ENCODE measurements at places on chromosomes 5 and 9.

DNA sequence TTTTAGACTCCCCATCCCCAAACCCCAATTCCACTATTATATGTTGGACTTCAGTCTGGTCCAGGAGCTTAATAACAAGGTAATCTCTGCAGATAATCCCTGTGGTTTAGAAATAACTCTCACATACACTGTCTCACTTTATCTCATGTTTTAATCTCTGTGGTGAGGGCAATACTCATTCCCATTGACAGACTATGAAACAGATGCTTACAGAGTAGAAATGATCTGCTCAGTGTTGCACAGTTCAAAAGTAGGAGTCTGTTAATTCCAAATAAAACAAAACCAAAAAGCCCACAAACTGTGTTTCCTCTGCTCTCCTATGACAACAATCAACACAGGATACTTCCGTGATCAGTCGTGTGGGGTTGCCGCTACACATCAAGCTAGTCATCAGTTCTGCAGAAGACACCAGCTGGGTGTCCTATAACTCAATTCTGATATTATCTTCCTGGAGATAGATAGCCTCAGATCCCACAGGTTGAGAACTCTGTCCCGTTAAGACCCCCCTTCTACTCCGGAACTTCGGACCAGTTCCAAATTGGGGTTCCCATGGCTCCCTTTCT lies 26.3 kb upstream of the FANCC start:
- no peak for DNase-seq

DNA sequence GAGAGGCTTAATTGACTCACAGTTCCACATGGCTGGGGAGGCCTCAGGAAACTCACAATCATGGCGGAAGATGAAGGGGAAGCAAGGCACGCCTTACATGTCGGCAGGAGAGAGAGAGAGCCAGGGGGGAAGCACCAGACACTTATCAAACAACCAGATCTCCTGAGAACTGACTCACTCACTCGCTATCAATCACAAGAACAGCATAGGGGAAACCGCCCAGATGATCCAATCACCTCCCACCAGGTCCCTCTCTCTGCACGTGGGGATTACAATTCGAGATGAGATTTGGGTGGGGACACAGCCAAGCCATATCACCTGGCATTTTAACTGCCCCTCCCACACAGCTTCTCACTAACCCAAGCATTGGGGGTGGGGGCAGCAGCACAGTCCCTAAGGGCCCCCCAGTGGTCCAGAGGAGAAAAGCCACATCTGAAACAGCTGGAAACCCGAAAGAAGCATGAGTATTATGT lies 76.1 kb upstream of the ASS1 start:
- no peak for DNase-seq

GRCh38 chr9:127968042-127968441 lies 12.7 kb downstream of the EEIG1 start:
- no peak for DNase-seq

- no peak for DNase-seq
These were observed 13.6 kb downstream of the TDRD7 start for GRCh38 chr9:97425336-97425972.

DNA sequence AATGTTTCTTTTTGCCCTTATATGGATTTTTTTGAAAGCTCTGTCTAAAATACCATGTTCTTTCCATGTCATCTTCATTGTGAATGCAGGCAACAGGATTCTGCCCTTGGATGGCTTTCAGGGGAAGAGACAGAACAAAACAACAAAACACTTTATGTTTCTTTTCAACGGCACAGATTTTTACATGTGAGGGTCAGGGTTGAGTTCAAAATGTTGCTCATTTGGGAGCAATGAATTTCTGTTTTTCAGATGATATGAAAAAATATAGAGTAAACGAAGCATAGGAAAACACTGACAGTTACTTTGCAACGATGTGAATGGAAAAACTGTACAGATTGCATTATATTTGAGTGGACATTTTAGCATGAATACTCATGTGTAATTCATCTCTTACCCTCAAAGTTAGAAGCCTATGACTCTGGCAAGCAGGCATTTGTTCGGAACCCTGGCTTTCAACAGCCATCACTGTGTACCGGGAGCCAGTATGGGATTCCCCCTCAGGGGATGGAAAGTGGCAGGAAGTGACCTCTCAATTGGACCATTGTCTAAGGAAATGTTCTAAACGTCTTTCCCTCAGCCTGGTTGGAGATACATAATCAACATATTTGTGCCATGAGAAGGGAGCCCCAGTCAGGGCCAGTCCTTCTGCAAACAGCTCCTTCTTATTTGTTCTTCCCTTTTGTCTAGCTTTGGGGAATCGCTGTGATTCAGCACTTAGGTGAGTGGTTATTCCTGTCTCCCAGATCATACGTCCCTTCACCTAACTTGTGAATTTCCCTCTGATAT lies 153.9 kb upstream of the MEF2C start:
- no peak for DNase-seq

DNA sequence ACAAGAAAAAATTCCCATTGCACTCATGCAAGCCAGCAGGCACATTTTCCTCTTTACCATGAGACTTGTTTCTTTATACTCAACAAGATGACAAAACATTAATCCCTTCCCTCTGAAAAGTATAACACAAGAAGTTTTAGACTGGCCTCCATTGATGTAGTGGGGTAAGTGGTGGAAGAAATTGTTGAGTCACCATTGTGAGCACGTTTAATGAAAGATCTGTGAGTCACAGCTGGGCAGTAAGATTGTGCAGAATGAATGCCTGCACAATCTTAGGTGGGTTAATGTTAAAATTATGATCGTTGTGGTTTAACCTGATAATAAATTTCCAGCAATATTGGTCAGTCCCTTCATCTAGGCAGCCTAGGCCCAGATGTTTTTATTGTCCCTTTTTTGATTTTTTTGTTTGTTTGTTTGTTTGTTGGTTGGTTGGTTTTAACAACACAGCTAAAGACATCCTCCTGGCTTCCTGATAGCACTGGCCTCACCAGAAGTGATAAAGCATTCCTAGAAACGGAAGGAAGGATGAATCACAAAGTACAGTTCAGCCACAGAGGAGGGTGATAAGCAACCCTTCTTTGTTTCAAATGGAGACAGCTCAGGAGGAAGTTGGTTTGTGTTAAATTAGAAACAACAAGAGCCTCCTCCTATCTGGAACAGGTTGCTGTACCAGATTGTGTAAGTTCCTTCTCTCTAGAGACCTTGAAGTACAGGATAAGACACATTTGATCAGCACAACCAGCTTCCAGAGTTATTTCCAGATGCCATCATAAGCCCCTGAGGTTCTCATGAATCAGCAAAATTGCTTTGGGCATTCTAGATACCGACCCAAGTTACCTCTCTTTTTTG lies 40.3 kb downstream of the SLC24A2 start:
- no peak for DNase-seq

DNA sequence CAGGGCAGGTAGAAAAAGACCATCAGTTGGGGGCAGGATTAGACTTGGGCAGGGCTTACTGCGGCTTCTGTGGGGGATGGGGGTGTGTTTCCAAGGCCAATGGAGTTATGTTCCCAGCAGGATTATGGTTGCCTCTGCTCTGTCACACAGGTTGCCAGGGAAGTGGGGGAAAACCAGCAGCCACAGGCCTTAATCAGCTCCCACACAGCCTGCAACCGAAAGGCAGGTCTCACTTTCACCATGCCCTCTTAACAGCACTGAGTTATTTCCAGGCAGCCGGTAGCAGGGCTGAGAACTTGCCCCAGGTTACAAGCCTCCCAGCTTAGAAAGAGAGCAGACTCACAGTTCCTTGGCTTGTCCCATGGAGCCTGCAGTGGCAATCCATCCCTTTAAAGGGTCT lies 205.5 kb downstream of the FGF10 start:
- DNase-seq, result no peak

DNA sequence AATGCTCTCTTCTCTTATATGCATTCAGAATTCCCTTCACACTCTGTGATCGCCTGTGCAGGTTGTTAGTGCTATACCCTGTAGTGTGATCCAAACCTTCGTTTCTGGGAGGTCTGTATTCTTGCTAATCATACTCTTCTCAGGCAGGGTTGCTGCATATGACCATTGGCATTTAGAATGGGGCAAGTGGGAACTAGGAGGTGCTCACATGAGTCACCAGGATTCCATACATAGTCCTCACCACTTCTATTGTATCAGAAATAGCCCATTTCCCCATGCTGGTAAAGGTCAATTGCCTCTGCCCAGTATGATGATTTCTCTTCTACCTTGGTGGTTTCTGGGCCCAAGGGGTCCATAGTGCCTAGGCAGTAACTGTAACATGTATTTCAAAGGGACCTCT lies 443.5 kb upstream of the CDH6 start:
- DNase-seq, result no peak

DNA sequence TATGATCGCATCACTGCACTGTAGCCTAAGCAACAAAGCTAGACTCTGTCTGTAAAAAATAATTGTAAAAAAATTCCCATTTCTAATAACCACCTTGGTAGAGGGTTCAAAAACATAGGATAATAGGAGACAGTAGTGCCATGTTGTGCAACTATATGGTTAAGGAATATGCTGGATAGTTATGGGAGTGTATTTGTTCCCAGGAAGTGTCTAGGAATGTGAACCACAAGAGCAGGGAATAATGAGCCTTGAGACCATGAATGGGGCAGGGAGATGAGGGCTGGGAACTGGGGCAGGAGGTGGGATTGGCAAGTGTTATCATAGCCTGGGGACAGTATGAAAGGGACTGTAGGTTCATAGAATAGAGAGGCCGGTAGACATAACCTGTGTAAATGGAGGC lies 50.4 kb downstream of the RUSC2 start:
- no peak for DNase-seq

DNA sequence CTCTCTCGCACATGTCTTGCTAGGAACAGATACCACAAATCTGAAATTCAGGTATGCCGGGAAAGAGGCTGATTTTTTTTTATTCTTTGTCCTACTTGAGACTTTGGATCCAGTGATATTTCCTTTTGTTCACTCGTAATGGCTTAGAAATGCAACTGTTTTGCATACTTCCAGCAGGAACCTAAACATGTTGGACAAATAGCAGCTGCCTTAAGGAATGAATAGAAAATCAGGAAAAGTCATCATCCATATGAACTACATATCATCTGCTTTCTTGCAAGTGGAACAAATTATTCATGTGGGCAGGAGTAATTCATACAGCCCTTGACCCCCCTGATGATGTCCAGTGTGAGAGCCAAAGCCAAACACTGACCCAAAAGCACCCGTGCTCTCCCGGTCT lies 17.4 kb downstream of the TTC39B start:
- no peak for DNase-seq

All from B cell (primary cell).